Hematopoietic multipotent progenitor cell treated with erythropoietin and hydrocortisone succinate and interleukin-3 and kit ligand, for 15 days (in vitro differentiated cells): ENCODE measurements at places on chromosomes 16 and 17.

DNA sequence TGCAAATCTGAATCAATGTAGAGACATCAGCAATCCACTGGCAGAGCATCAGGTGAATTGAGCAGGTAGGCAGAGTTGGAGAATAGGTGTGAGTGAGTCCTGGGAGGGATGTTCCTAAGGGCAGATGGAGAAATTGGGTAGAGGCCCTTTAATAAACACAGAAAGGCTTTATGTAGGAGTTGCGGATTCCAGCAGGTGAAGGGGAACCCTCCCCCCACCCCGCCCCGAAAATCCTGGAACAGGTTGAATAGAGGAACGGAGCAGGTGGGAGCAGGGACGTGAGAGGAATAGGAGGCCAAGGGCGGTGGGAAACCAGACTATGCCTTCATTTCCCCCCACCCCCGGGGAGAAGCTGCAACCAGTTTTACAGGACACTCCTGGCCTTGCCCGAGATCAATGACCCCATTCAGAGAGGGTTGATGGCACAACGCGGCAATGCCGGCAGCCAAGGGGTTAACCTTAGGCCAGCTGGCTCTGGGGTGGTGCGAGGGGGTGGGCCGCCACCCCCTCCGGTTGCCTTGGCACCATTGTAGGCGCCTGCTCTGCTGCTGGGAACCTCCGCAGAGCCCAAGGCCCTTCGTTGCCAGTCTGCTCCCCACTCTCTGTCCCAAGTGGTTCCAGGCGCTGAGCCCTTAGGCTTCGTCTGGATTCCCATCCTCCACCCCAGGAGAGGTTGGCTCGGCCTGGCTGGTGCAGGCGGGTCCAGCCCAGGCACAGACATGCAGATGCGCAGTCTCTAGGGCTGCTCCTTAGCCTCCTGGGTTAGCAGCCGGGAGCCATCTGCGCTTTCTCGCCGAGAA, 814 bp upstream of the RUNDC3A start:
- no peak for DNase-seq

DNA sequence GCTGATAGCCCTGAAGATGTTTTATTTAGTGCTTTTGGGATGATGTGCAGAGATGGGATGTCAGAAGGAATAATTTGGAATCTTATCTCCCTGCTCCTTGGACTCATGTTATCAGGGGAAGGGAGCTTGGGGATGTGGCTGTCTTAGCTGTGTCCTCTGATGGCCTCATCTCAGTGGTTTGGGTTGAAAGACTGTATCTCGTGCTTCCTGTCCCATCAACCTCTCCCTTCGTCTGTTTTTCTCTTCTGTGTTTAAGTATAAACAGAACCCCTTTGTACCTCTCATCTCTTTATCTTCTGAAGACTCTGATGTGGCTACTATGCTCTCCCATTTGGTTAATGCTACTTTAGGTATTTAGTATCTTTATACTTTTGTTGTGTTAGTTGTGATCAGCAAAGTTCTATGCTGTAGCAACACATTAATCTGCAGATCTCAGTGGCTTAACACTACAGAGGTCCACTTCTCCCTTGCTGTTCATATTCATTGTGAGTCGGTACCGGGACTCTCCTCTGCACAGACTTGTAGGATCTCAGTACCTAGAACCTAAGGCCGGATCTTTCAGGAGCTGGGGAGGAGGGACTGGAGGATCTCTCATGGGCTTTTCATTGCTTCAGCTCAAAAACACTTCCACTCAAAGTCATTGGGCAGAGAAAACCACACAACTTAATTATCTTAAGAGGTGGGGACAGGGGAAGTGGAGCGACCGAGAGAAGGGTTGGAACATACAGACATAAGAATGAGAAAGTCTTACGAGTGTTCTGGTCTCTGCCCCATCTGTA, 28.8 kb downstream of the PRKCA start:
- no peak for DNase-seq

DNA sequence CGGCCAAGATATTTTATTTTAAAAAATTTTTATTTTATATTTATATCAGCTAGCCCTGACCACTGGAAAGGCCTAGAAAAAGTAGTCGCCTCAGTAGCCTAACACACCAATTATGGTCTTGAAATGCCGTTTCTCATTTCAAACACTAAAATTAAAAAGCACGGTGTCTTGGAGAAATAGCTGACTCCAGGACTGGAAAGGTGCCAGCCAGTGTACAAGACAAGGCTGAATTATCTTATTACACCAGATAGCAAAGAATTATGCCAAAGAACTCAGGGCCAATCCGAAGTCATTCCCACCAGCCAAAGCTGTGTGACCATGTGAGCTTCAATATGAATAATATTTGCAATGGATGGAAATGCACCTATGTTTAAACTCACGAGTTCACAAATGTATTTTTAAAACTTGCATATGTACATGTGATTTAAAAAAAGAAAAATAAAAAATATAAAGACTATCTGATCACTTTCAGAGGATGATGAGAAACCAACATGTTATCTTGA, 19.9 kb upstream of the ATP2C2 start:
- DNase-seq, result no peak

DNA sequence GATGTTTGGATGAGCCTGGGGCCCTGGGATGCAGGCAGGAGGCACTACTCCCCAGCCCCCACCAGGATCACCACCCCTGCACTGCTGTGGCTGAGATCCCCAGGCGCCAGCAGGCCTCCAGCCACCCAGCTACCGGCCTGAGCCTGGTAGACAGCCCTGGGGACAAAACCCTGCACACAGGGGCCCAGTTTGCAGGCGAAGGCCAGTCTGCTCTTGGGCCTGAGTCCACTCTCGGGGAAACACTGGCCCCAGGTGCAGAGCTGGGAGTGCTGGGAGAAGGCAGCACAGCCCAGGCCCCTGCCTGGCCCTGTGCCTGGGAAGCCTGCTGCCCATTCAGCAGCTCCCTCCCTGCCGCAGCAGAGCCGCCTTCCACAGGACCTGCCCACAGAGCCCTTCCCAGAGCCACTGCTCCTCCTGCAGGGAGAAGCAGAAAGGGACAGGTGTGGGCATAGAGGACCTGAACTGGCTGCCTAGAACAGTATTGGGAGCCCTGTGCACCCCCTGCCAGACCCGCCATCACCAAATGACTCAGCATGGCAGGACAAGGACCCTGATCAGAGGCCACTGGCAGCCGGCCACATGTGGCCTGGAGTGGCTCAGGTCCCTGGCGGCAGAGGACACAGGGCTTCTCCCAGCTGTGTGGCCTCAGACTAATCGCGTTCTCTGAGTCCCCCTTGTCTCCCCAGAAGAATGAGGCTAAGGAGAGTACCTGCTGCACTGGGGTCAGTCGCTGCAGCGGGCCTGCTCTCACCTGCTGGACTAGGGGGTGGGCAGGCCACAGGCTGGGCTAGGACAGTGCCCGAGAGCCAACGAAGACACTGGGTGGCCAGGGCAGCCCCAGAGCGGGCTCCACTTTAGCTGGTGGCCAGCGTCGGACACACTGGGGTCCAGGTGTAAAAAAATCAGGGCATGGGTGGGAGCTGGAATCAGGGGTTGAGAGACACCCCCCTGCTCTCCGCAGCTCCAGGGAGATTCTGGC, 10.7 kb downstream of the MSRB1 start:
- no peak for DNase-seq

DNA sequence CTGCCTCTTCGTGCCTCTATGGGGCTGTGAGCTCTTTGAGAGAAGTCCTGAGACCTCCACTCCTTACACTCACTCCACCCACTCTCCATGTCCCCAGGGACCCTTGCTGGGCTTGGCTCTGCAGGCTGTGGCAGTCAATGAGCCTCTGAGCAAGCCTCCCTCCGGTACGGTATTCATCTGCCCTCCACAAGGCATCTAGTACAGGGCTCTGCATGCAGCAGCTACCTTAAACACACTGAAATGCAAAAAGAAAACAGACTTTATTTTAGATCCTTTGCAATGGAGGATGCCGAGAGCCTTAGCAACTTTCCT, 38.9 kb upstream of the SMPD3 start:
- no peak for DNase-seq

DNA sequence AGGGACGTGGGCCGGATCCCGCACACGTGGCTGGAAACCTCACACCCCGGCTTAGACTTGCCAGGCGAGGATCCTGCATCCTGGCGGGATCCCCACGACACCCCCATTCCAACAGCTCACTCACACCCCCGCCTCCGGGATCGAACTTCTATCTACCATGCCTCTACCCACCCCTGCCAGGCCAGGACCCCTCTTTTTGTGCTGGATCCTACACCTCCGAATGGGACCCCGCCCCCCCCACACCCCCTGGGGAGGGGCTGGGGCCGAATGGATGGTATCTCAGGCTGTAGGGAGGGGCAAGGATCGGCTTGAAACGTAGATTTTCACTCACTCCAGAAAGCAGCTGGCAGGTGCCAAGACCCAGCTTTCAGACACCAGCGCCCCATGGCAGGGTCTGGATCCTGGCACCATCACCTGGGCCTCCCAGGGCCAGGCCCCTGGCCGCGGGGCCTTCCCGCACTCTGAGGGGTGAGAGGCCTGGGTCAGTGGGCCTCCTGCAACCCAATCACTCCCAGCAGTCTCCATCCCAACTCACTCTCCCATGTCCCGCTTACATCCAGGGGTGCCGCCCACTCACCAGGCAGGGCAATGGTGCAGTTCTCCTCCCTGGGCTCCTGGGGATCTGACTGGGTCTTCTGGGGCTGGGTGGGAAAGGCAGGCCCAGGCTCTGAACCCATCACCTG, 6.7 kb downstream of the PRSS36 start:
- no peak for DNase-seq

DNA sequence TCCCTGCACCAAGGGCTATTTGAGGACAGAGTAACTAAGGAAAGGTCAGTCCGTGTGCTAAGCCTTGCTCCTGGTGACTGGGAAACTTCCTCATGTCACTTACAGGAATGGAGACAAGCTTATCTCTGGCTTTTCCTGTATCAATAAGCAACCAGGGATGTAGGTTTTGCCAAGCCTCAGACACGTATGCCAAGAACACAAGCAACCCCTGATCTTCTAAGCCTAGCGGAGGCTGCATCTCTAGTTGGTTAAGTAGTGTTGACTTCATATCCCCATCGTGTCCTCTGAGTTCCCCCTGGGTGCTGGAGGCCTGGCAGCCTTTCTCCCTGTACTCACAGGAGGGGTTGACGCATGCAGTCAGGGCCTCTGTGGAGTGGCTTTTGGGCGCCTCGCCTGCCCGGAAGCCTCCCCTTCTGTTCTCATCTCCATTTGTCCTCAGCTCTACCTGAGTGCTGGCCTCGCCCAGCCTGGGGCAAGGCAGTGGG, 1.4 kb upstream of the C1QTNF1 start:
- no peak for DNase-seq

DNA sequence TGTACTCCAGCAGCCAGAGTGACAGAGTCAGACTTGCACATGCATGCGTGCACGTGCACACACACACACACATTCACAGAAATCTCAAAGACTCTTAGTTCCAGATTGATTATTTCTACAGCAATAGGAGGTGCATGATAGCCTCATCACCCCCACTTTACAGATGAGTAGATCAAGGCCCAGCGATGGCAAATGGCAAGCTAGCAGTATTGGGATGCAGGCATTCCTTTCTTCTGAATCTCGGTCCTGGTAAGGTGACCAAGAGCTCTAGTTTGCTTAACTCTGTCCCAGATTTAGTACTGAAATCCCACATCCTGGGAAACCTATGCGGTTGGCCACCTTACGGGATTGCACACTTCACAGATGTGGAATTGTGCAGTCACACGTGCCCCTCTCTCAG, 38.6 kb downstream of the ITGAM start:
- DNase-seq, result no peak

- DNase-seq, result no peak
Measured at GRCh38 chr17:41434005-41434404, 6.8 kb downstream of the KRT38 start.

DNA sequence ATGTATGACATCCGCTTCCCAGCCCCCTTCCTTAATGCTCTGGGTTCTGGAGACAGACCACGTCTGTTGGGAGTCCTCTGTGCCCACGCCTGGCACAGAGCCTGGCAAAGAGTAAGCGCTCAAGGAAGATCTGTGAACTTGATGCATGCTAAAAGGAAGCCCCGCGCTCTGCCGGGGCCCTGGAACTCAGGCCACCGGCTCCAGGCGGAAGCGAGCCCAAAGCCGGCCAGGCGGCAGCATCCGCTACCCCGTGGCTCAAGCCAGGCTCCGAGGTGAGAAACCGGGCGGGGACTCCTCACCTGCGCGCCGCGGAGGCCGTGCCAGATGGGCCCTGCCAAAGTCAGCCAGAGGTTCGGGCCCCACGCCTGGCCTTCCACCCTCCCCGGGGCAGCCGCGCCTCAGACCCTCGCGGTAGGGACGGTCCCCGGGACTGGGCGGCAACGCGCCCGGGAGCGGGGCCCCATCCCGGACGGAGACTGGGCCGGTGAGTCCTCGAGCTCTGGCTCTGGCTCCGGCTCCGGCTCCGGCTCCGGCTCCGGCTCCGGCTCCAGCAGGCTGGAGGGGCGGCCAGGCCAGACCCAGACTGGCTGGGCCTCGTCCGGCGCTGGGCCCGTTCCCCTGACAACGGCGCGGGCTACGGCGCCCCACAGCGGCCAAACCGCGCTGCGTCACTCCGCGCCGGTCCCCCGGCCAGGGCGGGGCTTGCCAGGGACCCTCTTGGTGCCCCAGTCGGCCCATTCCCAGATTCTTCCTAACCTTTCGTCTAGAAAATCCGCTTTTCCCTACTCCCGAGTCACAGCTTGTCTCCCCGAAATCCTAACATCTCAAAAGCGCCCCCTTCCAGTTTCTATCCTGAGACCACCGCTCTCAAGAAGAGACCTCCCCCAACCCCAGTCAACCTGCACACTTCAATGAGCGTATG, at the start of gene ZDHHC1:
TSS of gene ZDHHC1 (minus strand) at position 606 of the 922 bp plus-strand sequence. CDS start 8,702 bp downstream, outside the sequence.
- no peak for DNase-seq

GRCh38 chr16:84765616-84766580, 53.9 kb upstream of the CRISPLD2 start:
- DNase-seq, result no peak
